ENCODE measurements at places on chromosomes 2 and 18.
A peak's percentile ranks its signal among the peaks of the same experiment; 100 is the strongest.

DNA sequence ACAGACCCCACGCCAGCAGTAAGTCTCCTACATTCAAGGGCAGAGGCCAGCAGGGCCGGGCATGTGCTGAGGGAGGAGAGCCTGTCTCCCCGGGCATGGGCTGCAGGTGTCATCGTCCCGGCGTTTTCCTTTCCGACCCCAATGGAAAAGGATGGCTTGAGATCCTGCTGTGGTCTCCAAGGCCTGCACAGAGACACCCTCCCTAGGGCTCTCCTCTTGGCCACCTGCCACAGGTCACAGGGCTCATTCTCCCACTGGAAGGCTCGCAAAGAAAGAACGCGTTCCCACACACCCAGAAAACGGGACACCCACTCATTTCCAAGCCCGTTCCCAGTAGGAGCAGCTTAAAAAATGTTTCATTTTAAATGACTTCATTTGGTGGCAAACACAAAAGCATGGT lies 41.0 kb downstream of the DIPK1C start:
- no peak for DNase-seq

GRCh38 chr2:88574445-88574844 lies 52.8 kb downstream of the EIF2AK3 start:
- no peak for DNase-seq

GRCh38 chr2:128363934-128364361 lies 45.3 kb upstream of the HS6ST1 start:
- peak; percentile 77 for DNase-seq

DNA sequence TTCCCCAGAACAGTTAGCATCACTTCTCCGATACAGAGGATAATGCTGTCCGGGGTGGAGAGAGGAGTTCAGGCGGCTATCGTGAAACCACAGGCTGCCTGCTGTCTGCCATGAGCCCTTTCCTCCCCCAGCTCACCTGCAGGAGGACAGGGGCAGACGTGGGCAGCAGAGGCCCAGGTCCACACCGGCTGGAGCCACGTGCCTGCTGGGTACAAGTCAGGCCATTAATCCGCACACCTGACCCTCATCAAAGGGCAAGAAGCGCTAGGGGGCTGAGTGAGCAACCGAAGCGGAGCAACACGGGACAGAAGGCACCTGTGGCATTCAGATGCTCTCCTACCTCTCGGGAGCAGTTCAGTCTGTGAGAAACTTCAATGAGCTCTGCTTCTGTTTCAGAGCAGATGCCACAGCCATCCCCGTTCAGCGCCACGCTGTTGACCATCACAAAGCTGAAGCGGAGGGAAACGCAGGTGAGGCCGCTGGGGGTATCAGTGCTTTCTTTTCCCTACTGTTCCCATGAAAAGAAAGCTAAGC lies 21.5 kb downstream of the MPPE1 start:
- no peak for DNase-seq

DNA sequence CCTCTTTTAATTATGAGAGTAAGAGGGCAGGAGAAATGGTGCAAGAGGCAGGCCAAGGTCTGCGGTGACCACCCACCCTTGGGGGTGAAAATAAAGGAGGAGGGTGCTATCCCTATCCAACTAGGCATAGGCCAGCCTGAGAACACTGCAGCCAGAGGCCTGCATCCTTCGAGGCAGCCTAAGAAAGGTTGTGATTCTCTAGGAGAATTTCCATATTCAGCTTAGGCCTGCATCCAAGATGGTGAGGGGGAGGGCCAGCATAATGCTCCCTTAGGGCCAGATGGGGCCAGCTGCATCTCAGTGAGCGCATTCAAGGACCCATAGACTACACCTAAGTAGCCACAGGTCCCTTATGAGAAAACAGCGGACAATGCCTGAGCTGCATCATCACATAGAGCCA lies 3.5 kb upstream of the UPP2 start:
- no peak for DNase-seq

DNA sequence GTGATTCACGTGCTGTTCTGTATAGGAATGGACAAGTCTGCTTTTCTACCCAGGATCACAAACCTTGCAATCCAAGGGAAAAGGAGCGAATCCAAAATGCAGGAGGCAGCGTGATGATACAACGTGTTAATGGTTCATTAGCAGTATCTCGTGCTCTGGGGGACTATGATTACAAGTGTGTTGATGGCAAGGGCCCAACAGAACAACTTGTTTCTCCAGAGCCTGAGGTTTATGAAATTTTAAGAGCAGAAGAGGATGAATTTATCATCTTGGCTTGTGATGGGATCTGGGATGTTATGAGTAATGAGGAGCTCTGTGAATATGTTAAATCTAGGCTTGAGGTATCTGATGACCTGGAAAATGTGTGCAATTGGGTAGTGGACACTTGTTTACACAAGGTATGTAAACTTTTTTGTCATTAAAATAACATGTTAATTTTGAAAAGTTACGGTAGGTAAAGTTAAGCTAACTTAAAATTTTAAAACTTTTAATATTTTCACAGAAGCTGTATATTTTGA lies 33.0 kb downstream of the PPM1B start:
- DNase-seq, result no peak

DNA sequence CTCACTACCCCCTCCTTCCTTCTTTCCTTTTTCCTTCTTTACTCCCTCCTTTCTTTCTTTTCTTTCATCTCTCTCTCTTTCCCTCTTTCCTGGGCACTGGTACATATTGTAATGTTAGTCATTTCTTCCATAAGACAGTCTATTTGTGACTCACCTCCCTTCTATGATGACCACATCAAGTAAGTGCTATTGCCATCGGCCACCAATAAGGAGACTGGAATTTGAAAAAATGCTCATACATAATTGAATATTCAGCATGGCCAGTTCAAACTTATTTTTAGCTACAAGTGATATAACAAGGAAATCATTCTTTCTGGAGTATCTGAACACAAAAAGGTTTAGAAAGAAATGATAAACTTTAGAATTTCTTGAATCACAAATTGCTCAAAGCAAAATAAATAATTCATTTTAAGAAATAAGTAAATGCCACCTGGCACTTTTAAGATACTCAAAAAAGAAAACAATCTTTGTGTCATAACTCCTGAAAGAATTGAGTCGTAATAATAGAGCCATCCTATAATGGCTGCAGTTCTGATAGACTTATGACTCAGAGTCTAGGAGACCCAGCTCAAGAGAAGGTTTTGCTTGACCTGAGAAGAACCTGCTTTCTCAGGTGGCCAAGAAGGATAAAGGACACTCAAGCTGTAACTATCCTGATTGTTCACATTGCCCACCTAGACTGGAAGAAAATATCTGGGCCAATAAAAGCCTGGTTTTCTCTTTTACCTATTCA lies 51.6 kb upstream of the CCBE1 start:
- DNase-seq, result no peak

DNA sequence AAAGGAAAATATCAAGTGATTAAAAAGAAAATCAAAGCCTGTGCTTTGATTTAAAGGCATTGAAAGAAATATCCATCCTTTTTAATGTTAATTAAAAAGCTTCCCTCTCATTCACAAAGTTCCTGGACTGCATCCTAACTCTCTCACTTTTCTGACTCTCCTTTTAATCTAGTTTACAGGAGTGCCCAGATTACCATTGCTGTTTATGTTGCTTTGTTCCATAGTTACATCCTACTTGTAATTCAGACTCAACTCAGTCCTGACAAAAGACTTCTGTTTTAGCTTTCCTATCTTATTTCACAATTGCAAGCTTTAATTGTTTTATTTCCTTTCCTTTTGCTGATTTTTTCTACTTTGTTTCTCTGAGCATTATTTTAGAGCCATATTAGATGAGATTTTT lies 160.7 kb upstream of the DTNA start:
- DNase-seq, result no peak

DNA sequence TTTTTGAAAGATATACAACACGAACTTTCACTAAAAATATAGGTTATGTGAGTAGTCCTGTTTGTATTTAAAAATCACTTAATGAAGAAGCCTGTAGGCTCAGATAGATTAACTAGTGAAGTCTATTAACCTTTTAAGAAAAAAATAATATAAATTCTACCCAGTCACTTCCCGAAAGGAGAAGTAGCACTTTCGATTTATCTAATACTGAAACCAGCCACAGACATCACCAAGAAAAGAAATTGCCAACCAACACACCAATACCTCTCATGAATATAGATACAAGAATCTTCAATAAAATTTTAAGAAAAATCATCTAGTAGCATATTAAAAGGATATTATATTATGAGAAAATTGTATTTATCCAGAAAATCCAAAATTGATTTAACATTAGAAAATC lies 160.5 kb downstream of the GALNT13 start:
- no peak for DNase-seq

DNA sequence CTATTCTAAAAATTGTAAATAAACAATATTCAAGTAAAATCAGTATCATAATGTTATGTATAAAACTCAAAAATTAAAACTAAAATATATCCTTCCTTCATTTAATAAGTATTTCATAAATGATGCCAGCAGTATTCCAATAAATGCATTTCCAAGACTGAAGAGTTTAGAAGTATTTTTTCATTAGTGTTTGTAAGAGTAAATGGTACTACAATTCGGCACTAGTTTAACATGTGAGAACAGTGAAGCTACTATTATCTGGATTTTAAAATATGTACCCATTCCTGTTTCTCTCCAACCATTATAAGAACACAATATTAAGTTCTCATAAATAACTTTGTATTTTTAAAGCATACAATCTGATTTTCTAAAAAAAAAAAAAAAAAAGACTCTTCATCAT lies 3.3 kb downstream of the BAZ2B start:
- no peak for DNase-seq

DNA sequence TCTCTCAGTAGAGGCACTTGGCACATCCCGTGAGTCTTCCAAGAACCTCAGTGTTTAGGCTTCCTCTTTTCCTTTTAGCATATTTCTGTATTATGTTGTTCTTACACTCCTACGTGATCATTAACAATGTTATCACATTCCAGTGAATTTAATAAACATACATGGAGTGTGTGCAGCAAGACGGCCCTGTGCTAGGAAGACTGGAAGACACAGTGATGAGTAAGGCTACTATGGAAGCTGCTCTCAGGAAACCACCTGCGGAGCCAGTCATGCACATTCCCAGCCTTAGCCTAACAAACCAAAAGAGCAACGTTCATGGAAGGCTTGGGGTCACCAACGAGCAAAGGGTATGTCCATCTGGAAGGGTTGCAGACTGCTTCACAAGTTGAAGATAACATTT lies 103.4 kb downstream of the ETAA1 start:
- DNase-seq, result no peak

GRCh38 chr2:211439011-211439410 lies 882.6 kb downstream of the CPS1 start:
- DNase-seq, result no peak

GRCh38 chr2:234954551-234954992 lies 2.8 kb downstream of the SH3BP4 start:
- DNase-seq, result peak; percentile 48

GRCh38 chr2:229330952-229331351 lies 59.9 kb upstream of the PID1 start:
- no peak for DNase-seq

- no peak for DNase-seq
These were observed 122.1 kb downstream of the PKP4 start for GRCh38 chr2:158578703-158579330.

- no peak for DNase-seq
These were observed 227.4 kb downstream of the SS18 start for GRCh38 chr18:25862881-25863600.

DNA sequence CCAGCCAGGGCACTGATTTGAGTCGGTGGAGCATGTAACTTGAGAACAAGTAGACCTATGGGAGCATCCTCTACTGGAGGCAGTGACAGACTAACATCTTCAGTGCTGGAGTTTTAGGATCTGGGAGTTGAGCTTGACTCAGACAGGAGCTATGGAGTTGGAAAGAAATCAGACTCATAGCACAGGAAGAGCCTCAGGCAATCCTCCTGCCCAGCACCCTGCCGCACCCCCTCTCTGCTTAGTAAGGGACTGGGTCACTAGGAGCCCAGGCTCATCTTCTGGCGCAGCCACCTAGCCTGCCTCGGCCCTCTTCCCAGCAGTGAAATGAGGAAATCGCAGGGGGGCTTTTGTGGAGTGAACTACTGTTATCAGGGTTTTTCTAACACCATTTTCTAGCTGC lies 3.6 kb downstream of the ARID5A start:
- DNase-seq, result peak; percentile 30
